ENCODE measurements at places on chromosomes 11 and 22. TPM values are rescaled to one million over a fixed set of nuclear protein-coding genes. Genes with fewer than 3 reads are reported as not detected.

Gene OR51E2
- not detected for total RNA-seq

DNA sequence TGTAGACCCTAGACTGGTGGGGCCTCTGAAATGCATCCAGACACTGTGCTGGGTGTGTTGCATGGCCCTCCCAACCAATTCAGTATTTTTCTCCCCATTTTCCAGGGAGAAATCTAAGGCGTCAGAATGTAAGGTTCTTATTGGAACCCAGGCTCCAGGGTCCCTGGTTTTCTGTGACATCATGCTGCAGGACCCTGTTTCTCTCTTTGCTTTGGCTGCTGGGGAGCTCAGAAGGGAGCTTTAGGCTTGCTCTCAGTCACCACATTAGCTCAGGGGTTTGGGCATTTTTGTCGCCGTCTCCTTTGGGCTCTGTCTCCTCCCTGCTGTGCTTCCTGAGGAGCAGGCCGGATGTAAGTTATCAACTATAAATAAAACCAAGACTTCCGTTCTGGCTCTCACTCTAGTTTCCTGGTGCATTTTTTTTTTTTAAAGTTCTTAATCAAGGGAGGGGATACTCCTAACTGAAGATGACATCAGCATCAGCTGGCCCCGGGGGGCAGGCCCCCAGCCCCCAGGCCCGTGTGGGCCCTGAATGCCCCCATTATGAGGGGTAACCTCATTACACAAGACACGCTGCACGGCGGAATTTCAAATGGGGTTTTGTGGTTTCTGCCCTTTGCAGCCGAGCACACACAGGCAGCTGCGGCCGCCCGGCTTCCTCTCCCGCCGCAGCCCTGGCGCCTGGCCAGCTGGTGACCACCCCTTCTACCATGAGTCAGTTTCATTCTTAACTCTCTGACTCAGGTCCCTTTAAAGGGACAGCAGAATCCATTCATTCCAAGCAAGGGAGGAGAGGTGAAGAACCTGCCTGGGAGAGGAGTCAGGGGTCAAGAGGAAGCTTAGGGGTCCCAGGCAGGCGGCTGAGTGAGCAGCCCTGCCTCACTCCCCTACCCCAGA, 3.2 kb downstream of the MYEOV start:
- peaks cover 71% of the 10 kb centered on the region for H3K4me1 ChIP-seq
- H3K36me3 ChIP-seq: 0 out of 2 replicates have a peak, but pooled peaks cover 4% of the 10 kb centered on the region
- DNase-seq: peak; percentile 100
- H3K27ac ChIP-seq: peak overlapping the region; percentile 98
- H3K4me3 ChIP-seq: peak overlapping the region; percentile 76

Gene PKDREJ
- total RNA-seq: not detected

Gene SHISAL1
- total RNA-seq: 2.2 TPM

- no peaks in the 10 kb centered on the region for H3K27me3 ChIP-seq
- H3K36me3 ChIP-seq: no peaks in the 10 kb centered on the region
- H3K4me3 ChIP-seq: no peak overlapping the region
- no peak for DNase-seq
- H3K4me1 ChIP-seq: no peaks in the 10 kb centered on the region
- no peak overlapping the region for H3K27ac ChIP-seq
Measured at GRCh38 chr22:38442967-38443627, 11.9 kb downstream of the KCNJ4 start.

GRCh38 chr11:1943977-1944376, 3.2 kb upstream of the MRPL23 start:
- H3K4me3 ChIP-seq: peak overlapping the region; percentile 56
- no peak overlapping the region for H3K27ac ChIP-seq
- no peaks in the 10 kb centered on the region for H3K27me3 ChIP-seq
- 0 out of 2 replicates have a peak, but pooled peaks cover 4% of the 10 kb centered on the region for H3K4me1 ChIP-seq
- H3K36me3 ChIP-seq: no peaks in the 10 kb centered on the region

DNA sequence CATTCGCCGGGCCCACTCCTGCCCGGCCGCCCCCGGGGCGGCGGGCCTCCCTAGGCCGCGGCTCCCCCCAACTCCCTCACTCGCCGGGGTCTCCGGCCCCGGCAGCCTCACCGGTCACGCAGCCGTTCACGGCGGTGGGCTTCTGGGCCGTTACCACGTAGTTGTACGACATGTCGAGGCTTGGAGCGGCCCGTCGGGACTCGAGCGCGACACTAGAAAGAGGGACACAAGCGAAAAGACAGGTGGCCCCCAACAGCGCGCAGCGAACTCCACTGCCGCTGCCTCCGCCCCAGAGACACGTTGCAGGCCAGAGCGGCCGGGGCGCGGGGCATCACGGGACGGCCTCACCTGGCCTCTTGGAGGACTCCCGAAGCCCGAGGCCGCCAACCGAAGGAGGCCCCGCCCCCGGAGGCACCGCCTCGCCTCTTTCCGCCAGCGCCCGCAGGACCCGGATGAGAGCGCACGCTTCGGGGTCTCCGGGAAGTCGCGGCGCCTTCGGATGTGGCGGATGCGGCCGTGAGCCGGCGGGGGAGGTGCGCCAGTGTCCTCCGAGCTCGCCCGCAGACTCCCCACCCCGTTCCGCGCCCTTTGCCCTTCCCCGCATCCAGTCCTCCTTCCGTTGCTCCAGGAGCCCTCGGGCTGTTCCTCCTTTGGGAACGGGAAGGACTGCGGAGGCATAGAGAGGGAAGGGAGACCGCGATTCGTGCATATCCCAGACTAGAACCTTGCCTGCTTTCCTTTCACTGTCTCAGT, at the start of the genes DDB1 and TKFC:
TSS of gene DDB1 (minus strand) at position 309 of the 753 bp plus-strand sequence. CDS start at position 172, 137 bp downstream.
TSS of gene TKFC (plus strand) at position 432 of the 753 bp plus-strand sequence. CDS start 1,501 bp downstream, outside the sequence.
- H3K27ac ChIP-seq: peak within 1 kb of the TSS; percentile 52
- peak; percentile 97 for DNase-seq
- peaks cover 30% of the 10 kb centered on the region for H3K4me1 ChIP-seq
- no peaks in the 10 kb centered on the region for H3K27me3 ChIP-seq

DNA sequence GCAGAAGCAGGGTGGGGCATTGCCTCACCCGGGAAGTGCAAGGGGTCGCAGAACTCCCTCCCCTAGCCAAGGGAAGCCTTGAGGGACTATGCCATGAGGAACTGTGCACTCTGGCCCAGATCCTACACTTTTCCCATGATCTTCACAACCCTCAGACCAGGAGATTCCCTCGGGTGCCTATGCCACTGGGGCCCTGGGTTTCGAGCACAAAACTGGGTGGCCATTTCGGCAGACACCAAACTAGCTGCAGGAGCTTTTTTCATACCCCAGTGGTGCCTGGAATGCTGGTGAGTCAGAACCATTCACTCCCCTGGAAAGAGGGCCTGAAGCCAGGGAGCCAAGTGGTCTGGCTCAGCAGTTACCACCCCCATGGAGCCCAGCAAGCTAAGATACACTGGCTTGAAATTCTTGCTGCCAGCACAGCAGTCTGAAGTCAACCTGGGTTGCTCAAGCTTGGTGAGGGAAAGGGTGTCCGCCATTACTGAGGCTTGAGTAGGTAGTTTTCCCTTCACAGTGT, 573.7 kb upstream of the ANO3 start:
- H3K4me3 ChIP-seq: no peak overlapping the region
- H3K27me3 ChIP-seq: no peaks in the 10 kb centered on the region
- no peaks in the 10 kb centered on the region for H3K36me3 ChIP-seq
- H3K4me1 ChIP-seq: no peaks in the 10 kb centered on the region

DNA sequence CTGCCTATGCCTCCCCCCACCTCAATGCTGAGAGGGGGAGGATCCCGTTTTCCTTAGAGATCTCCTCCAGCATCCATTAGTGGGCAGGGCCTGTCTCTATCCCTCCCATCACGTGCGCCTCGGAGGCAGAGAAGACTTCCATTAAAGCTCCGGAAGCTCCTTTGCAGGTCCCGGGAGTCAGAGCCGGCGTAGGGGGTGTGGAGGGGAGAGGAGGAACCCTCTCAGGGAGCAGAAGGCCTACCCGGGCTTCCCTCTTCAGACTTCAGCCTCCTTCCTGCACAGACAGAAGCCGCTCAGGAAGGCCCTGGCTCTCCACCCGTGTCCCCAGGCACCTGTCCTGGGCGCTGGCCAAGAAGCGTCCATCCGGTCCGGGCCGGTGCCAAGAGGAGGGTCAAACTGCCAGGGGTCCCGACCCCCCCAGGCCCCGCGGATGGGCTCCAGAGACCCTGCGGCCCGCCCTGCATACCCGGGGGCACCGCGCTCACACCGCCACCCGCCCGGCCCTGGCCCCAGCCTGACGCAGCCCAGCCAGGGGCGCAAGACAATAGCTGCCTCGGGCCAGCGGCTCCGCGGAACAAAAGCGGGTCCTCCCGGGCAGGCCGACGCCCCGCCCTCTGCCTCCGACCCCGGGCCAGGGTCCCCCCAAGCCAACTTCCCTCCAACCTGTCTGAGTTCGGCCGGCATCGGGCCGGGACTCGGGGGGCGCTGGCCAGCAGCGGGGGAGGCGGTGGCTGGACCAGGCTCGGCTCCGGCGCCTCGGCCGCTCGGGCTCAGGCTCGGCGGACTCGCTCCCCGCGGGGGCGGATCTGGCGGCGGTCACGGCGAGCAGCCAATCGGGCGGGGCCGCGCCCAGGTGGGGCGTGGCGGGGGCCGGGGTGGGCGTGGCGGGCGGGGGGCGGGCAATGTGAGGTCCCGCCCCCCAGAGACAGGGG, 29.9 kb downstream of the ARVCF start:
- H3K4me1 ChIP-seq: peaks cover 18% of the 10 kb centered on the region
- no peak overlapping the region for H3K27ac ChIP-seq
- H3K27me3 ChIP-seq: no peaks in the 10 kb centered on the region
- no peaks in the 10 kb centered on the region for H3K36me3 ChIP-seq

GRCh38 chr11:126829716-126830115, 170.9 kb downstream of the KIRREL3 start:
- peaks cover 39% of the 10 kb centered on the region for H3K27me3 ChIP-seq
- no peak overlapping the region for H3K27ac ChIP-seq
- no peak overlapping the region for H3K4me3 ChIP-seq
- H3K4me1 ChIP-seq: no peaks in the 10 kb centered on the region

DNA sequence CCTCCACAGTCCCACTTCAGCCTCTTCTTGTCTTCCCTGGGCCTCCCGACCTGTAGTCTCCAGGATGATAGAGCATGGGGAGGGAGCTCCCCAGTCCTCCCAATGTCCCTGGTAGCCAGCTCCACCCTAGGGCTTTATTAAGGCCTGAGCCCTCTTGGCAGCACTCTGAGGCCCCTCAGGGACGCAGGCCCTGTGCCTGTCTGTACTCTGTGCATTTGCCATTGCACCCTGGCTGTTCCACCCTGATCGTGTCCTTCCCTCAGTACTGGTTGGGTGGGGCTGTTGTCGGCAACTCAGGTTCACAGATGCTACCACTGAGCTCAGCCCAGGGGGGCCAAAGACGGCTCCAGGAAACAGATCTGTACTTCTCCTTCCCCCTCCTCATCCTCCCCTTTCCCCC, 7.2 kb downstream of the SSTR3 start:
- no peak for DNase-seq
- H3K4me1 ChIP-seq: peaks cover under 1% of the 10 kb centered on the region
- no peak overlapping the region for H3K4me3 ChIP-seq
- H3K27me3 ChIP-seq: no peaks in the 10 kb centered on the region

Gene TXNRD2
- 23.0 TPM for total RNA-seq

- no peaks in the 10 kb centered on the region for H3K36me3 ChIP-seq
- DNase-seq: no peak
- H3K27me3 ChIP-seq: no peaks in the 10 kb centered on the region
- peaks cover 25% of the 10 kb centered on the region for H3K4me1 ChIP-seq
- no peak overlapping the region for H3K27ac ChIP-seq
Measured at GRCh38 chr11:73070653-73071052, 71.5 kb downstream of the FCHSD2 start.

- H3K27ac ChIP-seq: no peak overlapping the region
- DNase-seq: no peak
- H3K4me1 ChIP-seq: peaks cover 39% of the 10 kb centered on the region
- H3K36me3 ChIP-seq: no peaks in the 10 kb centered on the region
- no peak overlapping the region for H3K4me3 ChIP-seq
Measured at GRCh38 chr11:86595451-86595850, 77.0 kb downstream of the ME3 start.

Gene PARVA
- 13.7 TPM for total RNA-seq

- H3K27me3 ChIP-seq: no peaks in the 10 kb centered on the region
- no peak overlapping the region for H3K4me3 ChIP-seq
- H3K4me1 ChIP-seq: no peaks in the 10 kb centered on the region
- peak; percentile 38 for DNase-seq
- H3K36me3 ChIP-seq: no peaks in the 10 kb centered on the region
Measured at GRCh38 chr22:50444663-50445062, 30.2 kb downstream of the SBF1 start.

Gene FKBP2
- total RNA-seq: 215 TPM

DNA sequence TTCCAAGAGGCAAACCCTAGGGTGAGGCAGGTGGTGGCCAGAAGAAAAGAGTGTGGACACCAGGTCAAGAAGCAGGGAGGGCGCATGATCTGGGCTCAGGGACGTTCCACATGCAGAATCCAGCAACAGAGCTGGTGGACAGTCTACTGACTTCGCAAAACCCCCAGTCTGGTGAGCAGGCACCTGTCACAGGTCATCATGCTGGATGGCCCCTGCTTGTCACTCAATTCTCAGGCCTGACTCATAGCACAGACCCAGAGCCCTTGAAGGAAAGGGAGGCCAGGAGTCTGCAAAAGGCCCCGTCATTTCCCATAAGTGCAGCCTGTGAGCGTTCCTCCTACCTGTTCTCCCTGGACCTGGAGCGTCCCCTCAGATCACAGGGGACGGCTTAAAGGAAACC, 18.2 kb downstream of the APOL4 start:
- no peak overlapping the region for H3K27ac ChIP-seq
- DNase-seq: no peak
- no peaks in the 10 kb centered on the region for H3K4me1 ChIP-seq
- no peak overlapping the region for H3K4me3 ChIP-seq

Gene CTSW
- total RNA-seq: not detected

DNA sequence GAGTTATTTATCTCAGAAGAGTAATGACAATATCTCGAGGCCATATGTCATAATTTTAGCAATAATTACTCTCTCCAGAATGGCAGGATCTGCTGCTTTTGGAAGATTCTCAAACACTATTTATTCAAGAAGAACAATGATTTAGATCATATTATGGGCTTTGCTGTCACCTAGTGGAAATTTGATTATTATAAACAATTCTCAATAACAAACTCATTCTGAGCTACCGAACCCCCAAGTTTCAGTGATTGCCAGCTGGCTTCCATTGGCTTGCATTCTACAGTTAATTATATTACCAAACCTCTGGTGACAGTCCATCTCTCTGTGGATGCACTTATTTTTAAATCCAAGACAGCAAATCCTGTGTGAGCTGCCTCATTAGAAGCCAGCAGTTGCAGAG, 27.9 kb upstream of the SLC36A4 start:
- no peak overlapping the region for H3K4me3 ChIP-seq
- DNase-seq: peak; percentile 54
- H3K27ac ChIP-seq: no peak overlapping the region
- no peaks in the 10 kb centered on the region for H3K36me3 ChIP-seq
- peaks cover 19% of the 10 kb centered on the region for H3K27me3 ChIP-seq

- no peak overlapping the region for H3K27ac ChIP-seq
- peak; percentile 22 for DNase-seq
- peaks cover 11% of the 10 kb centered on the region for H3K4me1 ChIP-seq
- no peak overlapping the region for H3K4me3 ChIP-seq
- H3K27me3 ChIP-seq: no peaks in the 10 kb centered on the region
Measured at GRCh38 chr11:27291302-27291889, 71.6 kb downstream of the CCDC34 start.

GRCh38 chr11:14095882-14096281, 133.4 kb downstream of the SPON1 start:
- DNase-seq: peak; percentile 43
- no peaks in the 10 kb centered on the region for H3K4me1 ChIP-seq
- H3K27ac ChIP-seq: no peak overlapping the region
- H3K27me3 ChIP-seq: 0 out of 2 replicates have a peak, but pooled peaks cover 5% of the 10 kb centered on the region
- H3K36me3 ChIP-seq: no peaks in the 10 kb centered on the region

Gene GRAMD1B
- total RNA-seq: 82.1 TPM
